ENCODE measurements at places on chromosomes 7 and 10.
A peak's percentile ranks its signal among the peaks of the same experiment; 100 is the strongest.

- H3K4me3 ChIP-seq = no peak overlapping the region
- H3K27me3 ChIP-seq = peaks cover 29% of the 10 kb centered on the region
- H3K27ac ChIP-seq = no peak overlapping the region
- H3K4me1 ChIP-seq = peaks cover 10% of the 10 kb centered on the region
- no peak for DNase-seq
Observed at GRCh38 chr7:1291357-1291689, 58.7 kb downstream of the UNCX start.

GRCh38 chr10:7545792-7546191 is 121.0 kb downstream of the ITIH5 start:
- H3K4me3 ChIP-seq = no peak overlapping the region
- H3K4me1 ChIP-seq = no peaks in the 10 kb centered on the region
- H3K36me3 ChIP-seq = no peaks in the 10 kb centered on the region

GRCh38 chr7:130959743-130960207 is 225.8 kb upstream of the KLF14 start:
- DNase-seq = no peak
- H3K4me1 ChIP-seq = peaks cover 61% of the 10 kb centered on the region
- H3K27me3 ChIP-seq = no peaks in the 10 kb centered on the region
- peak overlapping the region; percentile 58 for H3K4me3 ChIP-seq
- H3K27ac ChIP-seq = peak overlapping the region; percentile 73

DNA sequence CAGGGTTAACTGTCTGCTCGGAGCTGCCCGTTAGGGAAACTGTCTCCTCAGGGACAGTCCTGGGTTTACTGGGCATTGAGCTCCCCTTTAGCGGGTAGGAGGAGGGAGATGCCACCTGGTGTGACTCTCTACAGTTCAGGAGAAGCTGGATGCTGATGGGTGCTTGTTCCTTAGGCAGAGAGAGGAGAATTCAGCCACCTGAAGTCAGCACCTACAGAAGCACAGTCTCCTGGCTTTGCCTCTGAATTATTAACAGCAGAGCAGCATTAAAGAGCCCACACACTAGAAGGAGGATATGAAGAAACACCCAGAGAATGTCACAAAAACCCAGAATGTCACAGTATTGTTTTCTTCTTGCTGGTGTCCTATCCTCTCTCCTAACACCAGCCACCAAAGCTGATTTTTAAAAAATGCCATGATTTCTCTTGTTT is 696 bp downstream of the GIMAP4 start:
- peak overlapping the region; percentile 72 for H3K4me3 ChIP-seq
- H3K4me1 ChIP-seq = peaks cover 69% of the 10 kb centered on the region
- peaks cover 33% of the 10 kb centered on the region for H3K36me3 ChIP-seq
- peak overlapping the region; percentile 81 for H3K27ac ChIP-seq

GRCh38 chr7:36654436-36654835 is 69.9 kb downstream of the AOAH start:
- H3K27ac ChIP-seq = no peak overlapping the region
- no peaks in the 10 kb centered on the region for H3K27me3 ChIP-seq
- peaks cover 7% of the 10 kb centered on the region for H3K36me3 ChIP-seq
- H3K4me1 ChIP-seq = peaks cover 8% of the 10 kb centered on the region

- no peaks in the 10 kb centered on the region for H3K27me3 ChIP-seq
- no peak for DNase-seq
- no peaks in the 10 kb centered on the region for H3K4me1 ChIP-seq
- H3K27ac ChIP-seq = no peak overlapping the region
- H3K4me3 ChIP-seq = no peak overlapping the region
- no peaks in the 10 kb centered on the region for H3K36me3 ChIP-seq
Observed at GRCh38 chr7:45970454-45970853, 49.4 kb upstream of the IGFBP3 start.

DNA sequence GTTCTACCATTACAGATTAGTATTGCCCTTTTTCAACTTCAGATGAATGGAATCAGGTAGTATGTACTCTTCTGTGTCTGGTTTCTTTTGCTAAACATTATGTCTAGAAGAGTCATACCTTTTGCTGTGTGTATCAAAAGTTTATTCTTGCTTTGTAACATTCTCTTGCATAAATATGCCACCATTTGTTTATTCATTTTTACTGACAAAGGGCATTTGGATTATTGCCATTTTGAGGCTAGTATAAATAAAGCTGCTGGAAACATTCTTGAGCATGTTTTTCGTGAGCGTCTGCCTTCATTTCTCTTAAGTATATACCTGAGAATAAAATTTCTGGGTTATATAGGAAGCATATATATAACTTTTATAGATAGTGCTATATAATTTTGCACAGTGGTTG is 121.7 kb upstream of the CSTF2T start:
- no peak for DNase-seq
- H3K27me3 ChIP-seq = no peaks in the 10 kb centered on the region
- no peaks in the 10 kb centered on the region for H3K4me1 ChIP-seq
- H3K4me3 ChIP-seq = no peak overlapping the region
- no peak overlapping the region for H3K27ac ChIP-seq

- no peaks in the 10 kb centered on the region for H3K4me1 ChIP-seq
- H3K4me3 ChIP-seq = no peak overlapping the region
- no peak overlapping the region for H3K27ac ChIP-seq
- H3K36me3 ChIP-seq = no peaks in the 10 kb centered on the region
Observed at GRCh38 chr10:130411496-130412085, 275.4 kb downstream of the GLRX3 start.

DNA sequence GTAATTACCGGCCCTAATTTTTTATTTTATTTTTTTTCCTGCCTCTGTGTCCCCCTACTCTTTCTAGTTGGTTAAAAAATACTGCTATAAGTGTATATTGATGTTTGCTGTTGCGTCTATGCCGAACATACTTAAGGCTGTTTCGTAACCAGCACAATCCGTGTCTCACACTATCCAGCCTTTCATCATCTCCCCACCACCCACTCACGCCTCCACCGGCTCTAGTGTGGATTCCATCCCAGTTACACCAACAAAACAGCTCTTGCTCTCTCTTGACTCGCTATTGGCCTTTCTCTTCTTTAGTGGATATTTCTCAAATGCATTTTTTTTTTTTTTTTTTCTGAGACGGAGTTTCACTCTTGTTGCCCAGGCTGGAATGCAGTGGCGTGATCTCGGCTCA is 70.1 kb upstream of the CAMK1D start:
- H3K27me3 ChIP-seq = no peaks in the 10 kb centered on the region
- H3K4me3 ChIP-seq = no peak overlapping the region
- no peak for DNase-seq
- H3K27ac ChIP-seq = no peak overlapping the region

GRCh38 chr10:34488476-34489130 is 326.5 kb downstream of the PARD3 start:
- H3K36me3 ChIP-seq = no peaks in the 10 kb centered on the region
- no peak overlapping the region for H3K27ac ChIP-seq
- H3K27me3 ChIP-seq = no peaks in the 10 kb centered on the region
- H3K4me3 ChIP-seq = no peak overlapping the region
- DNase-seq = no peak
- H3K4me1 ChIP-seq = no peaks in the 10 kb centered on the region

DNA sequence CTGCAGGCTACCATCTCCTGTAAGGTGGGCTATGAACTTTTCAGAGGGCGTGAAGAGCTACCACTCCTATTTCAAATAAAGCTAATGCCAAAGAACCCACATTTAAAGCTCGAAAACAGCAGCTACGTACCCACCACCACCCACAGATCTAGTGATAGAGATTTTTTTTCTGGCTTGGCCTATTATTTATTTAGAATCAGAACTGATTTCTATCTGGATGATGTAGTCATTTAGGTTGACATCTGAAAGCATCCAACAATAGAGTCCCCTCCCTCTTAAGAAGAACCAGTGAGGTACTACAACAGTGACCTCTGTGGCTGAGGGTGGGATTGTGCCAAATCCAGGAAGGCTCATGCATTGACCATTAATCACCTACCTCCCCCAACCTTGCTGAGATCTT is 113.8 kb upstream of the ADO start:
- no peak overlapping the region for H3K4me3 ChIP-seq
- no peaks in the 10 kb centered on the region for H3K36me3 ChIP-seq

GRCh38 chr10:49072166-49072885 is 43.0 kb downstream of the VSTM4 start:
- H3K4me3 ChIP-seq = no peak overlapping the region
- H3K27ac ChIP-seq = no peak overlapping the region
- H3K4me1 ChIP-seq = no peaks in the 10 kb centered on the region
- no peaks in the 10 kb centered on the region for H3K27me3 ChIP-seq
- no peak for DNase-seq
- no peaks in the 10 kb centered on the region for H3K36me3 ChIP-seq

DNA sequence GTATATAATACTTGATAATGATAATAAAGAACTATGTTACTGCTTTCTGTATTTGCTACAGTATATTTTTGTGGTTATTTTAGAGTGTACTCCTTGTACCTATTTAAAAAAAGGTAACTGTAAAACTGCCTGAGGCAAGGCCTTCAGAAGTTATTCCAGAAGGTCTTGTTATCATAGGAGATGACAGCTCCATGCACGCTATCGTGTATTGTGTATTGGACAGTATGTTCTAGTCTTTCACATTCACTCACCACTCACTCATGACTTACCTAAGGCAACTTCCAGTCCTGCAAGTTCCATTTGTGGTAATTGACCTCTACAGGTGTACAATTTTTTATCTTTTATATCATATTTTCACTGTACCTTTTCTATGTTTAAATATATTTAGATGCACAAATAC is 100.7 kb downstream of the ARL4A start:
- no peaks in the 10 kb centered on the region for H3K36me3 ChIP-seq
- H3K27me3 ChIP-seq = no peaks in the 10 kb centered on the region
- H3K4me1 ChIP-seq = no peaks in the 10 kb centered on the region
- no peak overlapping the region for H3K4me3 ChIP-seq

DNA sequence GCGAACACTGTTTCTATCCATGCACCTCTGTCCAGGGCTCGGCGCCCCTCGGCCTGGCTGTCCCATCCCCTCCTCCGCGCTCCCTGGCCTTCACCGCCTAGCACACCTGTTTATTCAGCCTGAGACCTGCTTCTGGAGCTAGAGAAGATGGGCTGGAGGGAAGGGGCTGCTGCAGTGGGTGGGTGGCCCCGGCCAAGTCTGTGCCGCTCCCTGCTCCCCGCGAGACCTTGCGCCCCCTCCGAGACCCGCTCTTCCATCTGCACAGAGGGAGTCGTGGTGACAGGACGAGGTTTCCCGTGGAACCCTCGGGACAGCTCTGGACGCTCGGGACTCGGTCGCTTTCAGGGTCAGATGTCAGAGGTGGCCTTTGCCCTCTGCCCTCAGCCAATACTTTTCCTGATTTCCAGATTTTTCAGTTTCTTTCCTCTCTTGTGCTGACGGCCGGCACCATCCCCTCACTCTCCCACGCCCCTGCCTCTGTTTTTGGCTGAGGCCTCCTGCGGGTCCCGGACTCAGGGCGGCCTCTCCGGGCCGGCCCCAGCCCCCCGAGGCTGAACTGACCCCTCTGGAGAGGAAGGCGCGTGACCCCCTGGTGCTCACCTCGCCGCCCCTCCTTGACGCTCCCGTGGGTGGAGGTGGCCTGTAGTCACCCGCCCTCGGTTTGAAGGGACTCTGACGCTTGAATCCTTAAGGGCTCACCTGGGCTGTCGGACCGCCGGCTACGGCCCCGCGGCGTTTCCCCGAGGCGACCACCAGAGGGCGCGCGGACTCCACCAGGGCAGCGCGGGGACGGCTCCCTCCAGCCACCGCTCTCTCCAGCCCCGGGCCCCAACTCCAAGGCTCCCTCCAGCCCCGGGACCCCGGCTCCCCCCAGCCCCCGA is 15.6 kb downstream of the SHH start:
- peaks cover 29% of the 10 kb centered on the region for H3K27me3 ChIP-seq
- no peak overlapping the region for H3K27ac ChIP-seq
- H3K36me3 ChIP-seq = no peaks in the 10 kb centered on the region

GRCh38 chr10:47247148-47248059 is 52.6 kb upstream of the GDF10 start:
- no peak overlapping the region for H3K4me3 ChIP-seq
- H3K27ac ChIP-seq = no peak overlapping the region
- peak; percentile 25 for DNase-seq
- no peaks in the 10 kb centered on the region for H3K27me3 ChIP-seq
- H3K36me3 ChIP-seq = no peaks in the 10 kb centered on the region

DNA sequence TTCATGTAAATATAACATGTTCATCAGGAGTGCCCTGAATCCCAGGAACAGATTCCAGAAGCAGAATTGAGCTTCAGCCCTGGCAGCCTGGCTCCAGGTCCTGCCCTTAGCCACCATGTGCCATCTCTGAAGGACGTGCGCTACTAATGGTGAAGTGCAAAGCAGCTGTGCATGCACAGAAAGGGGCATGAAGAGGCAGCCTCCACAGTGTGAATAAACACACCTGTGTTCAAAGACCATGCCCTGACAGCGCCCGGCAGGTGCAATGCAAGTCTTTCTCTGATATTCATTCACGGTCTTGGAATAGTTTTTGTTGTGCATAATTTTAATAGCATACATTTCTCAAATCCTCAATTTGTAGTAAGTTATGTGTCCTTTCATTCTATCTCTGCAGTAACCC is 250.4 kb upstream of the TCERG1L start:
- no peaks in the 10 kb centered on the region for H3K36me3 ChIP-seq
- H3K4me1 ChIP-seq = no peaks in the 10 kb centered on the region
- H3K27me3 ChIP-seq = no peaks in the 10 kb centered on the region
- no peak overlapping the region for H3K27ac ChIP-seq

DNA sequence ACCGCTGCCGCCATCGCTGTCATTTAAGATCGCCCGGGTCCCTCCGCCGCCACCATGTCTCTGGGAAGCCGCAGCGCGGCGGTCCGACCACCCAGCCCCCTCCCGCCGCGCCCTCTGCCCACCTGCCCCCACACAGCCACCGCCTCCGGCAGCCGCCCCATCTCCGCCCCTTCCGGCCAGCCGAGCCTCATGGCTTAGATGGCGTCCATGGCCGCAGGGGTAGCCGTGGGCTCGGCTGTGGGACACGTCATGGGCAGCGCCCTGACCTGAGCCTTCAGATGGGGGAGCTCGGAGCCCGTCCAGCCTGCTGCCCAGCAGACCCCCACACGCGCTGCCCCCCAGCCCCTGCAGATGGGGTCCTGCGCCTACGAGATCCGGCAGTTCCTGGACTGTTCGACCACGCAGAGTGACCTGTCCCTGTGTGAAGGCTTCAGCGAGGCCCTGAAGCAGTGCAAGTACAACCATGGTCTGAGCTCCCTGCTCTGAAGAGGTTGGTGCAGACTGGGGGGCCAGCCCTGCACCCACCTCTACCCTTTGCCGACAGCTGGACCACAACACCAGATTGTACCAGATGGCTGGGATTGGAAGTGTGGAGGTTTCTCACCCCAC is 38.0 kb upstream of the TARP start:
- peak overlapping the region; percentile 43 for H3K4me3 ChIP-seq
- no peaks in the 10 kb centered on the region for H3K27me3 ChIP-seq
- DNase-seq = no peak
- peaks cover 22% of the 10 kb centered on the region for H3K4me1 ChIP-seq
- H3K36me3 ChIP-seq = no peaks in the 10 kb centered on the region
